ENCODE measurements at places on chromosomes 7 and 10.

DNA sequence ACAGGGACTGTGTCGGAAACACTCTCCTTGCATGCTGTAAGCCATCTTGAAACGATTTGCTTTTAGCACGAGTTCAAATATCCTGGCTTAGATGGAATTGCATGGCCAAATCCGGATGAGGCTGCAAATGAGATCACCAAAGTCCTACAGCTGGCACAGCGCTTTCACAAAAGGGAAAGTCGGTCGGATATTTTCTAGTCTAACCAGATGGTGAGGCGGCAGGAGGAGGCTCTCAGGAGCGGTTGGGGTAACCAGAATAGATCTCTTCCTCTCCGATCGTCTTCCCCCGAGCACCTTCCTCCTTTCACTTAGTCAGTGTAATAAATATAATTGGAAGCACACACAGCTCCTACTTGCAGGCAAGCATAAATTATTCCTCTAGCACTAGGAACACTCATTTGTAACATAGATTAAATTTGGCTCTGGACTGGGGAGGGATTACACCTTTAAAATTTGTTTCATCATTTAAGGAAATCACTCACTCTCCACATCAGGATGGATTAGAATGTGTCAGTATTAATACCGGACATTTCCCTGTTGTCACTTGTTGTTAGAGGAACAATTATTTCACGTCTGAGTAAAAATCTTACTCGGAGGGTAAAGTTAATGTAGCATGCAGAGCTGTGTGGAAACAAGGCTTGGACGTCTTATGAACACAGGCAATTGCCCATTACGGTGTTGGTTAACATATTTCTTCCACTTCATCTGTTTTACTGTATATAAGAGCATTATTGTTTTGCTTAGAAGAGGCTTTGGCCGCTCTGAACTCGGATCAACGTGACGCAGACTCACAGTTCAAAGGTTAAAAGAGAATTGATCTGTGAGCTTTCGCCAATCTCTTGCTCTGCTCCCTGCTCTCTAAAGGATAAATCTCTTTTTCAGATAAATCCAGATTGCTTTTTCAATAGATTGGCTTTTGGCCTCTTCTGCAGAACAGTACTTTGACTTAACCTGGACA lies 857.9 kb downstream of the TYW1 start:
- peak; percentile 22 for DNase-seq

DNA sequence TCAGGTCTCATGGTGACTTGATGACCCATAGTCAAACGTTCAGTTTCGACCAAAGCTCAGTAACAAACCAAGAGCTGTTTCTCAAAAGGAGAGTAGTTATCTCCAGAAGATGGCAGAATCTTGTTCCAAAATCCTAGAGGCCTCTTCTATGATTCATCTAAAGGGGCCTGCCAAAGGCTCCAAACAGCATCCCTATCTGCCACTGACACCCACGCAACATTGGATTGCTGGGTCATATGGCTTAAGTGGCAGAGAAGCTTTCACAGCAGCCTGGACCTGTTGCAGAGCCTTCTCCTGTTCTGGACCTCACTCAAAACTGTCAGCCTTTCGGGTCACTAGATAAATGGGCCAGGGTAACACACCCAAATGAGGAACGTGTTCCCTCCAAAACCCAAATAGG lies 54.0 kb upstream of the LRRC18 start:
- no peak for DNase-seq

DNA sequence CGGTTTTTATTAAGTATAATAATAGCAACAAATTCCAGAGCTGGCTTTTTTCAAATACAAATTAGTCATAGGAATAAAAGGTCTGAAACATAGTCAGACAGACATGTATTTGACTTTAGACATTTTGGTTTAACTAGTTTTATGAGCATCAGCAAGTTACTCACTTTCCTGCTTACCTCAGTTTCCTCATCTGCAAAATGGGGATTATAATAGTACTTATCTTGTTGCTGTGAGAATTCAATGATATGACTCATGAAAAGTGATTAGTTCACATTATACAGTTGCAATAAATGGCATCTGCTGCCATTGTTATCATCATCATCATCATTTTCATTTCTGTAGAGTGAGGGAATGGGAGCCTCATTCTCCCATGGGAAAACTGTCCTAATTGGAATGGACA lies 33.5 kb downstream of the ACTA2 start:
- no peak for DNase-seq

DNA sequence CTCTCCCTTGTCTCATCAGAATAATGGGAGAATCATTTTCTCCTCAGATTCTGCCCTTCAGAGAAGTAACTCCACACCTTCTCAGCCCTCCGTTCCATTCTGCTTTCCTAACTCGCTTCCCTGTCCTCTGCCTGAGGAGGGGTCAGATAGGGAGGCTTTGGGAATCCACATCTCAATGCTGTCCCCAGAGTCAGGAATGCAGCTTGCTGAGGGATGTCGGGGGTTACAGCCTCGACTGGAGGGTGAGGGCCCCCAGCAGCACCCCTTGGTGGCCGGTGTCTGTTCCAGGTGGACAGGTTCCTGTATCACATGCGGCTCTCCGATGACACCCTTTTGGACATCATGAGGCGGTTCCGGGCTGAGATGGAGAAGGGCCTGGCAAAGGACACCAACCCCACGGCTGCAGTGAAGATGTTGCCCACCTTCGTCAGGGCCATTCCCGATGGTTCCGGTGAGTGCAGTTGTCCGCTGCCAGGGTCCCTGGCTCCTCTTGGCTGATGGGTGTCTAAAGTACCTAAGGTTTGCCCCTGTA lies 6.9 kb downstream of the HKDC1 start:
- no peak for DNase-seq

Measured in mucosa of gallbladder (tissue), 1 donor.